Fibroblast of mammary gland (primary cell): ENCODE measurements at places on chromosomes 1 and 21.

- DNase-seq = no peak
Observed at GRCh38 chr1:208885060-208885459, 640.9 kb upstream of the PLXNA2 start.

DNA sequence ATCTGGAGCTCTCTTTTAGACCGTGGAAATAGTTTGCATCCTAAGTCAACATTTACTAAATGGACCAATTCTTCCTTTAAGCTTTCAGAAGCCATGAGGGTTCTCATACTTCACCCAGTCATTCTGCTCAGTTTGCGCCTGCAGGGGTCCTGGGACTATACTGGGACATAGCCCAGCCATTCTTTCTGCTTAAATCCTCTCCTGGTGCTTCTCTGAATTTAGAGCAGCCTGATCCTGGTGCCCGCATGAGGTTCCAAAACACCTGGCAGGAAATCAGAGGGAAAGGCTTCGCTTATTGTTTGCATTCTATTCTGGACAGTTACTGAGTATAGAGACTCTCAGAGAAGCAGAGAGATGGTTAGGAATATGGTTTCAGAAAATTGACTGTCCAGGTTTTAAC lies 27.0 kb downstream of the TNN start:
- no peak for DNase-seq

DNA sequence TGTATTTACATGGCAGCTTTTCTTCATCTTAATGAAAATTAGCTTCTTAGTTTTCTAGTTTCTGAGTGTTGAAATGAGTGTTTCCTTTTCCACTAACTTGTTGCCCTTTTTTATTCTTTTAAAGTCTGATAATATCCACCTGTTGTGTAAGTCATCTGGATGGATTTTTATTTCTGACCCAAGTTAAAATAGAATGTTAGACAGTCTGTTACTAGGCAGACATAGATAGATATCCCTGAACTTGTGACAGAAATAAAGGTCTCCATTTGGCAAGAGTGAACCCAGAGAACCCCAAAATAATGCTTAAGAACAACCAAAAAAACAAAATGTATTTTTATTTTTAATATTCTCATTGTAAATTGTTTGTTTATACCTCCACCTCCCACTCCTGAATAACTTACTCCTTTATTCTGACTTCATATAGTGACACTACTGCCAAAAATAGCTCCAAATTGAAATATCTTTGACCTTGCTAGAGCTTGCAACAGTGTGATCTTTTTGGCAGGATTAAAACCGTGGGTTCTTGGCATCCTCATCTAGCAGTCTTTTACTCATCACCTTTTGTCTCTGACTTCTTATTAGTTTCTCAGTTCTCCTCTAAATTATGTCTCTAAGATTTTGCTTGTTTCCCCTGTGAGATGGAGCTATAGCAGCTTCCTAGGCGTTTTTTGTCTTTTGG lies 26.9 kb upstream of the SH3D21 start:
- DNase-seq = peak; percentile 76

GRCh38 chr1:159188375-159188788 lies 16.3 kb upstream of the ACKR1 start:
- DNase-seq = peak; percentile 47

GRCh38 chr1:35222322-35223083 lies 29.6 kb upstream of the SFPQ start:
- DNase-seq = peak; percentile 83

DNA sequence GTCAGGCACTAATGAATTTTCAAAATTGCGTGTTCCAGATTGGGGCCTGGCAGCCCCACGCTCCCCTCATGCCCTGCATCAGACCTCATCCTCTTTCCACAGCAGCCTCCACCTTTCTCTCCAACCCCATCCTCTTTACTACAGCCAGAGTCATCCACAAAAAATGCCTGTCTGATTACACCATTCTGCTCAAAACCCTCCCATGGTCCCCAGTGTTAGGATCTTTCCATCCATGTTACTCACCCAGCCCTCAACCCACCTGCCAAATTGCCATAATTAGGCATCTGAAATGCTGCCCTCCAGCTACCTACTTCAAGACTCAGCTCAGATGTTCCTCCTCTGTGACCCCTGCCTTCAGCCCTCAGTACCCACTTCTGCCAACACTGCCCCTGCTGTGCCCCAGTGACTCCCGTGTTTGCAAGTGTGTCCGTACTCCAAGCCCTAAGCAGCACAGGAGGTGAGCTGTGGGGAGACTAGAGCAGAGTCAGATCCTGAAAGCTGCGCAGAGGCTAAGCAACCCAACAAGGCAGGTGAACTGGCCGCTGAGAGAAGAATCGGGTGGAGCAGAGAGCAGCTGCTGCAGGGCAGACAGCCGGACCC lies 715 bp upstream of the ARTN start:
- peak; percentile 57 for DNase-seq
